ENCODE measurements at places on chromosomes 12 and 14. TPM values are rescaled to one million over a fixed set of nuclear protein-coding genes. Genes with fewer than 3 reads are reported as not detected.

DBX2 gene
- not detected for polyA plus RNA-seq

FAM90A1 gene
- polyA plus RNA-seq: 0.05 TPM

GRCh38 chr12:3692616-3693365, 60.1 kb downstream of the CRACR2A start:
- no peak for DNase-seq

E2F7 gene
- polyA plus RNA-seq: 3.9 TPM

OR6J1 gene
- polyA plus RNA-seq: not detected
